Activated naive CD4-positive, alpha-beta T cell (primary cell): ENCODE measurements at places on chromosomes 7 and 10.

- no peak for DNase-seq
Observed at GRCh38 chr10:77586719-77587415, 50.7 kb downstream of the KCNMA1 start.

DNA sequence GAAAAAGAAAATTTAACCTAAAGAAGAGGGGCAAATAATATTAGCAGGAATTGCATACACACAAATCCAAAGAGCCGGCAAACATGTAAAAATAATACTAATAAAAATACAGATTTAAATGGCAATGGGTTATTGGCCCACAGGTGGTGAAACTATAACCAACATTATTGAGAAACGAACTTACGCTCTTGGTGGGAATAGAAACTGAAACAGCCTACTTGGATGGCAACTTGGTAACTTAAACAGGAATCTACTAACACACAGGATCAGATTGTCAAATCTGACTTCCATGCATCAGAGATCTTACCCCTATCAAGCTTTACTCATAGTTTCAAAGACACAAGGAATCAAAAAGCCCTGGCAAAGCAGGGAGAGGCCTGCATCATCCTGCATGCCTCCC, 66.5 kb downstream of the ANLN start:
- no peak for DNase-seq

DNA sequence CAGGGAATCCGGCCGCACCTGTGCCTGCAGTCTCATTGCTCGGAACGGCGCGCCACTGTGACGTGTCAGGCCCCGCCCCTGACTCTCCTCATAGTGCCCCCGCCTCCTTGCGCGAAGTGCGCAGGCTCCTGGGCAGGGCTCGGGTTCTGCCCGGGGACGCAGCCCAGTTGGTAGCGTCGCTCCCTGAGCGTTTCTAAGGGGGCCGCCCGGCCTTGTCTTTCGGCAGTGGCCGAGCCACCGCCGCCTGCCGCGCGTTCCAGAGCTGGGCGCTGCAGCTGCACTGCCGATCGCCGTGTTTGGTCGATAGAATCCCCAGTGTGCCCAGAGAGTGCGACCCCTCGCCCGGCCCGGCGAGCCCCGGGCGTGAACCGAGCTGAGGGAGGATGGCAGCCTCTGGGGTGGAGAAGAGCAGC, at the start of gene KLHL7:
KLHL7 (plus strand) TSS at position 142 of the 413 bp plus-strand sequence; CDS start at position 384, 242 bp downstream.
- peak; percentile 82 for DNase-seq

GRCh38 chr7:96546426-96546825, 163.2 kb downstream of the SEM1 start:
- no peak for DNase-seq

- no peak for DNase-seq
Observed at GRCh38 chr10:58107506-58107905, 160.2 kb downstream of the IPMK start.

DNA sequence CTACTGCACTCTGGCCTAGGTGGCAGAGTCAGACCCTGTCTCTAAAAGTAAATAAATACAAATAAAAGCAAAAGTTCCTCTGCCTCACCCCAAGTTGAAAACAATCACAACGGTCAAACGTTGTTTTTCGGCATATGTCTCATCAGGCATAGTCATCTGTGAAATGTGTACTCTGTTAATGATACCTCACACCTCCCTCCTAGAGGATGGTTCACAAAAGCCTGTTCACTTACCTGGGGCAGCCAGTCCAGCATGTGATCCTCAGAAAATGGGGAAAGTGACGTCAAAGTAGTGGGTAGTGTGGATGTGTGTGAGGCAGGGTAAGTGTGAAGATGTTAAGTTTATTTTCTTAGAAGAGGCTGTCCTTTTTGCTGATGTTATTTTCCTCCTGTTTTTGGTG, 254.0 kb upstream of the LRGUK start:
- no peak for DNase-seq

GRCh38 chr10:79270466-79271246, 76.6 kb upstream of the PPIF start:
- DNase-seq, result no peak

DNA sequence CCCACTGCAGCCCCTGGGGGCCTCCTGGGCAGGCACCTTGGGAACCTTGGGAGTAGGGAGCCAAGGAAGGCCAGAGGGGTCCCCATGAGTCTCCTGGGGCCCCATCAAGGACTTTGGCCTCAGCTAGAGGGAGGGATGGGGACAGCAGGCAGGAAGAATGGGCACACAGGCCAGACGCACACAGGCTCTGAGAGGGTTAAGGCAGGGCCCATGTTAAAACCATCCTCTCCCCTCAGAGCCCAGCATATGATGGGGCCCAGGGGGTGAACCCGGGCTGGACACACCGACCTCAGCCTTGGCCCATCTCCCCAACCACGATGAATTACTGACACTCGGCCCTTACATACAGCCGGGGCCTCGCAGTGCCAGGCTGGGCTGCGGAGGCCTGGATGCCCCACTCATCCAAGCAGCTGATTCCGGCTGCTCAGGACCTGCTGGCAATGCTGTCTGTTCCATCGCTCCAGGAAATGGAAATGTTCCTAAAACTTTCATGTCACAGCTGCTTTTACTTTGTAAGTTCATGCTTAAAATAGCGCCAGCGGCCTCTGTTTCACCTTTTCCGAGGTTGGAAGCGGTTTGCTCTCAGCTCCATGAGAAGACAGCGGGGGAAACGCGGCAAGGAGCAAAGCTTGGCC, 17.3 kb upstream of the INPP5A start:
- no peak for DNase-seq

DNA sequence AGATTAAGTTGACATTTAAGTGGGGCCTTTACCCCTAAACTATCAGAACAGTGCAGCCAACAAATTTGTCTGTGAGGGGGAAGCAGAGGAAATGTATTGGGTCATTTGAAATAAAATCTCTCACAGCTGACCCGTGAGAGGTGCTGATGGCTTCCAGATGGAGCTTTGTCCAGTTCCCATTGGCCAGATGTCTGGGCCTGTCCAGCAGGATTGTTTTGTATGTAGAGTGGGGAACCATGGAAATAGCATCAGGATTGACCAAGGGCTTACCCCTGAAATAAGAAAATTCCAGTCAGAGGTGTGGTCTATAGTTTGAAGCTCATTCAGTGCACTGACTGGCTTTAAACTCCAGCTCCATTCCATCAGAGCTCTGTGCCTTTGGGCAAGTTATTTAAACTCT, 50.6 kb downstream of the INHBA start:
- no peak for DNase-seq

- no peak for DNase-seq
Observed at GRCh38 chr7:129650056-129650758, 38.7 kb downstream of the NRF1 start.

DNA sequence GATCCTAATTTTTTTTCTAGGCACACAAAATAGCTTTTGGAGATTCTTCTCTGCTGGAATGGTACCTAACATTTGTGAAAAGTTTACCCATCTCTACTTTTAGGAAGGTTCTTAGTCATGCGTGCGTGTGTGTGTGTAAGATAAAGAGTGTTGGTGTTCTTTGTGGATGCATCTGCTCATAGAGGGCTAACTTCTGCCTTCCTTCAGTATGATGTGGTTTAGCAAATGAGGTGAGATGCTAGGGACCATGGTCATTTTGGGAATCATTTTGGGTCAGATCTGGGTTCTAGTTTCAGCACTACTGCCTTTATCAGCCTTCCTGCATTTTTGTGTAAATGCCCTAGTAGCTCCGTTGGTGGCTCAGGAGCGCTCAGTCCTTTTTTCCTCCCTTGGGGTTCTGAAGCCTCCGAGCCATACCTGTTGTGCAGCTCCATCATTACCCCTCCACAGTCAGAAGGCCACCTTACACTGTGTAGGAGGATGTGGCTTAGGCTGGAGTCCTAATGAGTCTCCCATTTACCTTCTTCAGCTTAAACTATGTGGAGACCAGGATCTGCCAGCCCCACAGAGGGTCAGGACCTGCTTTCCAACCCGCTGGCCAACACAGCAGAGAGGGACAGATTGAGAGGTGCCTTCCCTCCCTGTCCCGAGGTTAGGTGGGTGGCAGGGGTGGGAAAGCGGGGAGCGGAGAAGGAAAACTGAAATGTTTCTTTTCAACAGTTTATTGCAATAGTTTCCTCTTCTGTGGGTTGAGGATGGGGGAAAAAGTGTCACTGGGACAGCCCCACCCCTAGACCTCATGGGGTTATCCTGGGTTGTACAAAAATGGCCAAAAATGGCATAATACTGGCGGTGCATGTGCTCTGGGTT, 31.2 kb downstream of the TSPAN14 start:
- DNase-seq, result no peak

DNA sequence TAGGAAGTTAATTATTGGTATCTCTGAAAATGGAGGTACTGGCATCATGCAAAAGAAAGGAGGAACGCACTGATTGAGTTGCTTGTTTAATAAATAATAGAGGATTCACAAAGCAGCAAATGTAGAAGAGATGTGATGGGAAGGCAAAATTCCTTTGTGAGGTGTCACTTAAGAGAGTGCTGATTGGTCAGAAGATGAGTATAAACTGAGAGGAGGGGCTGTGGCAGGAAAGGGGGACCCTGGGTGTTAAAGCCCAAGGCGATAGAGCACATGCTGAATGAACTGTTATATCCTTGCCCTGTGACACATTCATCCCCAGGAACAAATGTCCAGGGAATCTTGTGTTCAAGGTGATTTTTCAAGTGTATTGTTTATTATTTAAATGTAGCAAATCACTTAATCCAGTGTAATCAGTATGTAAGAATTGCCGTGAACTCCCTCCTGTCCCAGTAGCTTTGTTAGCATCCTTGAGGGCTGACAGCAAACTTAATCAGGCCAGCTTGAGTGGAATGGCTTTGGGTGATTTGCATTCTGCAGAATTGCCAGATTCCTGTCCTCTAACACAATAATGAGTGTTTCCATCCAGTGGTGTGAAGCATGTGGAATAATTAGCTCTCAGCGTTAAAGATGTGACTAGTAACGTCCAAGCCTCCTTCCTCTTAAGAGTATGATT, 111.9 kb downstream of the CHN2 start:
- DNase-seq, result no peak

GRCh38 chr10:112532189-112532588, 85.2 kb downstream of the VTI1A start:
- DNase-seq, result no peak

DNA sequence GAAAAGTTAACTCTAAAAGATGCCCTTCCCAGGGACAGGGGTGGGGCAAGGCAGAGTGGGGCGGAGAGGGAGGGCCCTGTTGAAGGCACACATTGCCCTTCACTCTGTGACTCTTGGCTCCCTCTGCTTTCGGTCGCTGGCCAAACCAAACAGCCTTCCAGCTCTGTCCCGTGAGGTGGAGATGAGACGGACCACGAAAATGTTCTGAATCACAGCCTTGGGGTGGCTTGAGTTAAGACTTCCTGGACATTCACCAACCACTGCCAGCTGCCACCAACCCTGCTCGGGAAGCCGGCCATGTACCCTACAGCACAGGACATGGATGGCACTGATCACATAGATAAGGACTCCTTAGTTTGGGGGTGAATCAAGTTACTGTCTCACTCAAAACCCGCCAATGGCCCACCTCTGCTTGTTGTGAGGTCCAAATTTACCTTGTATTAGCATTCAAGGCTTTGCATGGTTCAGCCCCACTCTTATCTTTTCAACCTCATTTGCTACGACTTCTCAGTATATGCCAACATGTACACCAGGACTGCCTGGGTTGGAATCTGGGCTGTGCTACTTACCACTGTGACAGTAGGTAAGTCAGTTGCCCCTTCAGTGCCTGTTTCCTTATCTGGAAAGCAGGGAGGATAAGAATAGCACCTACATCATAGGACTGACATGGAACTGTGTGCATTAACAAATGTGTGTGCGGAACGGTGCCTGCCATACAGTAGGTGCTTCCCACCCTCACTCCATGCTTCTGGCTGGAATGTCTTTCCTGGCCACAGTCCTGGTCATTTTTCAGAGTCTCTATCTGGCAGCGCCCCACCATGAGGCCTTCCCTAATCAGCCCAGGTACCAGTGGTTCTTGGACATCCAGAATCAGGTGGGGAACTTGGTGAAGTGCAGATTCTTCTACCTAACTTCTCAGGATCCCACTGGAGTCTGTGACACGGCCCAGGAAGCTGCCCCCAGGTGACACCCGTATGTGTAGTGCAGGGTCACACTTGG, 28.0 kb downstream of the ITPRIP start:
- no peak for DNase-seq

- DNase-seq, result no peak
Observed at GRCh38 chr10:125448596-125448995, 234.4 kb downstream of the TEX36 start.

DNA sequence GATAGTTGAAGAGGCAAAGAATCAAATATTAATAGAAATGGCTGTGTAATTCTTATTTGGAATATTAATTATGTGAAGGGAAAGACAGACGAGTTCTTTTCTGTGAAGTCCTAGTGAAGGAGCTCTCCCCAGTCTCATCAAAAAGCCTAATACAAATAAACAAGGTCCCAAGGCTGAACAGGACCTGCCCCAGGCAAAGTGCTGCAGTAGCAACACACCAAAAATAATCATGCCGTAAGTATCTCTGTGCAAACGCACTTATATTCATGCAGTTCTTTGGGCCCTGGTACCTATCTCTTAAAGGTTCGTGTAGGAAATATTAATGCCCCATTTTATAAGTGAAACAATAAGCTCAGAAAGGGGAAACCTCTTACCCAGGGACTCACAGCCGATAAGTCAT, 12.2 kb upstream of the CHST15 start:
- DNase-seq, result no peak

DNA sequence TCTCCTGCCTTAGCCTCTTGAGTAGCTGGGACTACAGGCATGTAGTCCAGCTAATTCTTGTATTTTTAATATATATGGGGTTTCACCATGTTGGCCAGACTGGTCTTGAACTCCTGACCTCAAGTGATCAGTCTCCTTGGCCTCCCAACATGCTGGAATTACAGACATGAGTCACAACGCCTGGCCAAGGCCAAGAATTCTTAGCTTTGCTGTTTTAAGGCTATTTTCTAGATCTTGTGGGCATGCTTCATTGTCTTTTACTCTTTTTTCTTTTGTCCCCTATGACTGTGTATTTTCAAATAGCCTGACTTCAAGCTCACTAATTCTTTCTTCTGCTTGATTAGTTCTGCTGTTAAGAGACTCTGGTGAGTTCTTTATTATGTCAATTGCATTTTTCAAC, 56.4 kb upstream of the TAS2R16 start:
- DNase-seq, result no peak

- DNase-seq, result no peak
Observed at GRCh38 chr10:59622320-59623132, 87.1 kb downstream of the SLC16A9 start.

DNA sequence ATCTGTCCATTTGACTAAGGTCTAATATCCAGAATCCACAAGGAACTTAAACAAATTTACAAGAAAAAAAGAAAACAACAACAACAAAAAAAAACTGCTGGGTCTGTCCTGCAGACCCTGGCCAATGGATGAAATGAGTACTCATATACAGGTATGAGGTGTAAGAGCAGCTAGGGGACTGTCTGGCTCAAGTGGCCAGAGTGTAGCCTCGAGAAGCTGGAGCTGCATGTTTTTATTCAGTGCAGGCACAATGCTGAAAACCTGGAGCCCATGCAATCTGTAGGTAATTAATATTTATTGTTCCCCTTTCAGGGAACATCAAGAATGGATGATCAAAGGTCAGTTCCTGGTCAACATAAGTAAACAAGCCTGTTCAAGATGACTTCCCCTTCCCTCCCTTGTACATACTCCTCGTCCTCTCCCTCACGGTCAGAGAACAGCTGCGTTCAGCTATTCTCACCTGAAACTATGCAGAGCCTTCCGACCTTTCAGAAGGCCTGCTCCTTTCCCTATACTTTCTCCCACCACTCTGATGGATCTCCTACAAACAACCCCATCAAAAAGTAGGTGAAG, 15.5 kb downstream of the CYP2C19 start:
- DNase-seq, result no peak

GRCh38 chr7:24995466-24995865, 15.5 kb upstream of the OSBPL3 start:
- no peak for DNase-seq
